ENCODE measurements at places on chromosomes 16 and 17. TPM values are rescaled to one million over a fixed set of nuclear protein-coding genes. Genes with fewer than 3 reads are reported as not detected.

GRCh38 chr17:11332706-11333105 is 91.7 kb downstream of the SHISA6 start:
- DNase-seq: no peak

- peak; percentile 50 for DNase-seq
Observed at GRCh38 chr17:30005709-30006320, 64.4 kb downstream of the EFCAB5 start.

GRCh38 chr17:1002771-1003555 is 6.0 kb downstream of the TIMM22 start:
- peak; percentile 78 for DNase-seq

DNA sequence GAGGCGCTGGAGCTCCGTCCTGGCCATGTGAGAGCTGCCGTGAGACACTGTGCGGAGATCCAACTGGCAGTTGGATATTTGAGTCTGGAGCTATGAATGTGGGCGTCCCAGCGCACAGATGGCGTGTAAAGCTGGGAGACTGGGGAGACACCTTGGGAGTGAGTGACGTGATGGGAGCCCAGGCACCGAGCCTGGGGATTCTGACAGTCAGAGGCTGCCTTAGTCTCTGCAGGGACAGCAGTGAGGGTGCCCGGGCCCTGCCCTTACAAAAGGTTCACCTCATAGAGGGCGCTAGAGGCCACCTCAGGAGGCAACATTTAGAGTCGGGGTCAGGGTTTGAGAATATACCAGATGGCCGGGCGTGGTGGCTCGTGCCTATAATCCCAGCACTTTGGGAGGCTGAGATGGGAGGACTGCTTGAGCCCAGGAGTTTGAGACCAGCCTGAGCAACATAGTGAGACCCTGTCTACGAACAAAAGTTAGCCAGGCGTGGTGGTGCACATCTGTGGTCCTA is 194.1 kb upstream of the GSE1 start:
- no peak for DNase-seq

DNA sequence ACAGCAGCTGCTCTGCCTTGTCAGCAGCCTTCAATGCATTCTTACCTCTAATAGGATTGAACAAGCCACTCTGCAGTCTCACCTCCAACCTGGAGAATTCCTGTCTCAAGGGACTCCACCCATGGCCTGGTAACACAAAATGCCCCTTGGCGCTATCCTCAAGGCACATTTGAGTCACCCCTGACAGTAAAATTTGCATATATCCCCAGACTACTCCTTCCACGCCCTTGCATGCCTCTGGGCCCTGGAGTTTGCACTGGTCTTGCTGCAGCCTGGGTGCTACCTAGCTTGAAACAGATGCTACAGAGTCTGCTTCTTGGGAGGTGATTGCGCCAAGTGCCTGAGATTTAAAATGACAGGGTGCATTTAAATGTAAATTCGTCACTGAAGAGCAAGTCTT is 391.4 kb upstream of the MAF start:
- DNase-seq: no peak

The IL34 gene
- not detected for total RNA-seq

GRCh38 chr16:5738586-5738985 is 641.0 kb upstream of the EEF2KMT start:
- DNase-seq: peak; percentile 16

DNA sequence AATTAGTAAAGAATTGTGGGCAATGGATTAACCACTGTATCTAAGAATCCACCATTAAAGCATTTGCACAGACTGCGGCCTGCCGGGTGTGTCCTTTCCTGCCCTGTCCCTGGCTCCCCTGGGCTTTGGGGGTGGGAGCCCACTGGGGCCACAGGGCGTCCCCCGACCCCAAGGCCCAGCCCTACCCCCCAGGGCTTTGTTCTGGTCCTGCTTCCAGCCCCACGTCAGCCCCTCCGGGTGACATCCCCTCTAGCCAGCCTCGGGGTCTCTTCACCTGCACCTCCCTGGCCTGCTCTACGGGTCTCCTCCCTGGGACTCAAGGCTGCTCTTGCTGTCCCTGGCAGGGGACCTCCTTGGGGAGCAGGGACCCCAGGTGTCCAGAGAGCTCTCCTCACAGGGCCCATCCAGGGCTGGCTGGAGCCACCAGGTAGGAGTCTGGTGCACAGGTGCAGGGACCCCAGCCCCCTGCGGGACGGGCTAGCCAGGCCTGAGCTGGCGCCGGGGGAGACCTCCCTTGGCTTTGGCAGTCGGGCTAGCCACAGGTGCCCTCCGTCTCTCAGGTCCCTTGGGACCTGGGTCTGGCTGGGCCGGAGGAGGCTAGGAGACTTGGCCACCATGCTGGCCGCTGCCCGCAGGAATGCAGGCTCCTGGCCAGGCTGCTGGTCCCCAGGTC is 6.4 kb upstream of the BAIAP3 start:
- no peak for DNase-seq

The LRRC37A gene
- 3.3 TPM for total RNA-seq

GRCh38 chr17:31148205-31148604 is 53.4 kb downstream of the NF1 start:
- DNase-seq: no peak

Data from stomach (tissue), 19 donors.